SJCRH30 (cell line): ENCODE measurements at places on chromosomes 6 and 20. TPM values are rescaled to one million over a fixed set of nuclear protein-coding genes. Genes with fewer than 3 reads are reported as not detected.

GRCh38 chr6:148629592-148630465 is 117.0 kb upstream of the UST start:
- DNase-seq, result no peak

RTEL1 gene
- total RNA-seq, result 16.7 and 25.6 TPM in 2 replicates

OR2H1 gene
- not detected in 2 replicates for total RNA-seq

MROH8 gene
- total RNA-seq, result 2.0 and 2.1 TPM in 2 replicates

GRCh38 chr20:43715511-43715910 is 11.3 kb downstream of the GTSF1L start:
- no peak for DNase-seq

PRPH2 gene
- 1.9 and 2.1 TPM in 2 replicates for total RNA-seq
